Stomach (tissue), 19 donors: ENCODE measurements at places on chromosomes 2 and 18. TPM values are rescaled to one million over a fixed set of nuclear protein-coding genes. Genes with fewer than 3 reads are reported as not detected.

The RAB12 gene
- total RNA-seq = 35.2 TPM

The TEKT4 gene
- total RNA-seq = not detected

The COL3A1 gene
- 1,174 TPM for total RNA-seq

The GREB1 gene
- 4.8 TPM for total RNA-seq

The CYP26B1 gene
- total RNA-seq = 2.4 TPM

The UGT1A1 gene
- 73.0 TPM for total RNA-seq

The FBLN7 gene
- 2.2 TPM for total RNA-seq

The SDC1 gene
- 25.0 TPM for total RNA-seq

The ADAM23 gene
- total RNA-seq = 2.6 TPM

The HMSD gene
- total RNA-seq = not detected

The ACVR1C gene
- total RNA-seq = 8.4 TPM

The BCL11A gene
- total RNA-seq = 18.0 TPM

The NOP58 gene
- 78.0 TPM for total RNA-seq

The ZNF532 gene
- 53.7 TPM for total RNA-seq

The SPATA3 gene
- total RNA-seq = not detected

The ARHGAP15 gene
- not detected for total RNA-seq

The CBLN2 gene
- total RNA-seq = 1.5 TPM

The CDCA7 gene
- 1.3 TPM for total RNA-seq

The MC5R gene
- not detected for total RNA-seq

The TRMT61B gene
- total RNA-seq = 18.7 TPM
